ENCODE measurements at places on chromosomes 11 and 22.

DNA sequence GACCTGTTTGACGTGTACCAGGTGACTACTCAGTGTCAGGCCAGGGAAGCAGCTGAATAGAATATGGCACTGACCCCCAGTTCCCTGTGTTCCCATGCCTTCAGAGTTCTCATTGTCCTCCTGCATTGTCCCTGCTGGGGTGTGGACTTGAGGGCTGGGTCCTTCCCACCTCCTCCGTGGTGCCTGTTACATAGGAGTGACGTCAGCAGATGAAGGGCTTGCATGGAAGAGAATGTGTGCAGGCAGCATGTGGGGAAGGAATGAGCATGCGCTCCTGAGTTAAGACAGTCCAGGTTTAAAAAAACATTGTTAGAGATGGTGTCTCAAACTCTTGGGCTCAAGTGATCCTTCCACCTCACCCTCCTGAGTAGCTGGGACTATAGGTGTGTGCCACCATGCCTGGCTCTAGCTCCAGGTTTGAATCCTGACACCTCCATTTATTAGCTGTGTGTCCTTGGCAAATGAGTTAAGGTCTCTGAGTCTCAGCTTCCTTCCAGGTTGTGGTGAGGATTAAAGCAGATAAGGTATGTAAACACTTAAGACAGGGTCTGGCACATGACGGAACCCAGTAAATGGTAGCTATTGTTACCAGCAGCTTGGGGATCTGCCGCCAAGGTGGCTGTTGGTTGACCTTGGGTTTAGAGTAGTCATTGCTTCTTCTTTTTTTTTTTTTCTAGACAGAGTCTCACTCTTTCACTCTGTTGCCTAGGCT, 7.5 kb upstream of the SOX10 start:
- DNase-seq = no peak

- DNase-seq = no peak
Observed at GRCh38 chr11:86395061-86395551, 20.4 kb downstream of the CCDC81 start.

DNA sequence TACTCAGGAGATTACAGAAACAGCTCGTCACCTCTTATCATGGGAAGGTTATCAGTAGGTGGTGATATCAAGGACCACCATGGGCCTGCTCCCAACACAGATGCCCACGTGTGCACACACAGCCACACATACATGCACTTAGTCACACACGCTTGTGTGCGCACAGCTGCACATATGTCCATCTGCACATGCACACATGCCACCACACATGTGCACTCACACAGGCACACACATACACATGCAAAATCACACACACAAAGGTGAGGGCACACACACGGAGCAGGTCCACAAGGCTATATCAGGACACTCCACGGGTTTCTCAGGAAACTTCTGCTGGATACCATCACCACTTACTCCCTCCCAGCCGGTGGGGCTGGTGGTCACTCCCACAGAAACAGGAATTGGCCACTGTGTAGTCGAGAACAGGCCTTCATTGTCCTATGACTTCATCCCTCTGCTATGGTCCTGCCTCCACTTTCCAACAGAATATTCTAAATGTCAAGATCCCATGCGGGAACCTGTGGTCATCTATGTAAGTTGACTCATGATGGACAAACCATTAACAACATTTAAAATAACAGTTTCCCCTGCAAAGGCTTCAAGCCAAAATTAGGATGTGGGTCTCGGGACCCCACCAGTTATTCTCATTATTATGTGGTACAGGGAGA, 2.2 kb downstream of the C11orf24 start:
- DNase-seq = no peak

GRCh38 chr11:43806976-43807375, 73.7 kb upstream of the ALKBH3 start:
- DNase-seq = no peak

DNA sequence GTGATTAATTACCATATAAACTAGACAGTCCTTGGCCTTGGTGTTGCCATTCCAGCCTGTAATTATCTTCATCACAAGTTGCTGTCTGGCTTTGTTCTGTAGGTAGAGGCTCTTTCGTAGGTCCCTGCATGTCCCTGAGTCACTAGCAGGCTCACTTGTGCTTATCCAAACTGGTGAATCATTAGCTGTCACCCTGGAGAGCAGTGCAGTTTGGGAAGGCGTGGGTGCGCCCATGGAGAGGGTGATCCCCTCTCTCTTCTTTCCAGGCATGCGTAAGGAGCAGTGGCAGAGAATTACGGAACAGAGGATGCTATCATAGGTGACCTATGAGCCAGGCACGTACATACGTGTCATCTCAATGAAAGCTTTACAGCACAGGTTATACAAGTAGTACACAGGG, 11.0 kb upstream of the EHF start:
- no peak for DNase-seq

GRCh38 chr11:67607507-67607906, 771 bp downstream of the NDUFV1 start:
- no peak for DNase-seq

- no peak for DNase-seq
Observed at GRCh38 chr11:67665541-67666302, 8.7 kb downstream of the ALDH3B2 start.

- DNase-seq = no peak
Observed at GRCh38 chr22:48651981-48652538, 1175.6 kb downstream of the BRD1 start.

- DNase-seq = peak; percentile 85
Observed at GRCh38 chr11:109644152-109644551, 222.2 kb downstream of the C11orf87 start.

GRCh38 chr11:45341372-45341771, 55.2 kb upstream of the SYT13 start:
- no peak for DNase-seq

DNA sequence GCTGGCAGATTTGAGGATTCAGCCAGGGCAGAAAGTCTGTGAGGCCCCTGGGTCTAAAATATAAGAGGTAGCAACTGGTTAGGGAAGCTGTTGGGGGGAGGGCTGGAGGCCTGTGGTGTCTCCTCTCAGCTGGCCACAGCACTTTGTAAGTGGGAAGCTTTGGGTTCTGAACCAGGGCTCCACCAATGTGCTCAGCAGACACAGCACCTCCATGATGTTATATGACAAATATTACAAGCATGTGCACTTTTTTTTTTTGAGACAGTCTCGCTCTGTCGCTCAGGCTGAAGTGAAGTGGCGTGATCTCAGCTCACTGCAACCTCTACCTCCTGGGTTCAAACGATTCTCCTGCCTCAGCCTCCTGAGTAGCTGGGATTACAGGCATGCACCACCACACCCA, 8.0 kb downstream of the ARHGAP1 start:
- no peak for DNase-seq

GRCh38 chr11:113193016-113193415, 121.4 kb upstream of the TTC12 start:
- DNase-seq = no peak

GRCh38 chr11:60762851-60763691, 6.4 kb downstream of the MS4A15 start:
- DNase-seq = no peak

DNA sequence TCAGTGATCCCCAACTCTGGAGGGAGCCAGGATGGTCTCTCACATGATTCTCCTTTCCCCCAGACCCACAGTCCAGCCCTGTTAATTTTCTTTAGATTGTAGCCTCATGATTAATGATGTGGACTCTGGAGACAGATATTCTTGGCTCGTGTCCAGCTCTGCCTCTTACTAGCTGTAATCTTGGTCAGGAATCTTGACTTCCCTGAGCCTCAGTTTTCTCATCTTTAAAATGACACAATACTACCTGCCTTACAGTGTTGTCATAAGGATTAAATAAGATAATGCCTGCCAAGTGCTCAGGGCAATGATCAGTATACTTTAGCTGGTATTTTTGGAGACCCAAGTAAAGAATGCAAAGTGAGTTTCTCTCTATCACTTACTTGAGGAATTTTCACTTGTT, 60.0 kb downstream of the SPECC1L start:
- DNase-seq = no peak

- DNase-seq = no peak
Observed at GRCh38 chr22:36902143-36902926, 11.1 kb upstream of the CSF2RB start.

GRCh38 chr11:8610532-8611116, 16.6 kb upstream of the STK33 start:
- DNase-seq = no peak

GRCh38 chr22:23113847-23114720, 27.7 kb downstream of the RSPH14 start:
- DNase-seq = no peak

DNA sequence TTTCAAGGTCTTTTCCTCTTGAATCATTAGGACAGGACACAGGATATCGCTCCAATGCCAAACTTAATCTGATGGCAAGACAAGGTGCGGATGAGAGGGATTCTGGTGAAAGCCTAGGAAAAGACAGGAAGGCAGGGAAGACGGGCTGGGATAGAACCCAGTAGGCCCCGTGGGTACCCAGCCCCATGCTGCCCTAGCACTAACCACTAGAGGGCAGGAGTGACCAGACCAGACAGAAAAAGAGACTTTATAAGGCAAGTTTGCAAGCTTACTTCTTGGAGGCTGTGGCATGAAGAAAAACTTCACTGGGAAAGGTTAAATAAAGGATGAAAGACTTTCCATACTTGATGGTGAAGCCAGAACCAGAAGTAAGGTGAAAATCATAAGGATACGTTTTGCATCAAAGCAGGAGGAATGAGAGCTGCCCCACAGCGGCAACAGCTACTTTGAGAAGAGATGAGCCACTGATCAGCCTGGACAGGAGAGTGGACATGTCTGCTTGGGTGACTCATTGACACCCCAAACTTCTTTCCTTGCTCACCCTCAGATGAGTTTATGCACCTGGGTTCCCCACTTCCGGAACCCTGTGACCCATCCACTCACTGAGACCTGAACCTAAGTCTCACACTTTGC, 39.8 kb downstream of the SYN3 start:
- no peak for DNase-seq

GRCh38 chr11:11173316-11174025, 179.6 kb downstream of the CSNK2A3 start:
- DNase-seq = no peak

GRCh38 chr11:61869708-61870451, 21.5 kb downstream of the FADS3 start:
- no peak for DNase-seq

DNA sequence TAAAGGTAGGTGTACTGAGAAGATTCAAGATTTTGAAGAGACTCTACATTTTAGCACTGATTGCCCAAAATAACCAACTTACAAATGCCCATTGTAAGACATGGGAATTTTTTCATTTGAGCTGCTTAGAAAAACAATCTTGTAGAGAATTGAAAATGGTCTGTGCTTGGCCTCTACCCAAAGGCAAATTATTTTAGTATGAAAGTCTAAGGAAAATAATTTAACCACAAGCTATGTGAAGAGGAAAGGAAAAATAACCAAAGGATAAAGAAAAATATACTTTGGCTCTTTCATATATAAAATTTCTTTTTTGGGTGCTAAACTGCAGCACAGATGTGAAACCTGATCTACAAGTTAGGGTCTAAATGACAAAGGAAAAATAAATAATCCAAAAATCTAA, 54.9 kb downstream of the ME3 start:
- DNase-seq = no peak

- no peak for DNase-seq
Observed at GRCh38 chr11:64803846-64804345, 882 bp upstream of the MAP4K2 start.

DNA sequence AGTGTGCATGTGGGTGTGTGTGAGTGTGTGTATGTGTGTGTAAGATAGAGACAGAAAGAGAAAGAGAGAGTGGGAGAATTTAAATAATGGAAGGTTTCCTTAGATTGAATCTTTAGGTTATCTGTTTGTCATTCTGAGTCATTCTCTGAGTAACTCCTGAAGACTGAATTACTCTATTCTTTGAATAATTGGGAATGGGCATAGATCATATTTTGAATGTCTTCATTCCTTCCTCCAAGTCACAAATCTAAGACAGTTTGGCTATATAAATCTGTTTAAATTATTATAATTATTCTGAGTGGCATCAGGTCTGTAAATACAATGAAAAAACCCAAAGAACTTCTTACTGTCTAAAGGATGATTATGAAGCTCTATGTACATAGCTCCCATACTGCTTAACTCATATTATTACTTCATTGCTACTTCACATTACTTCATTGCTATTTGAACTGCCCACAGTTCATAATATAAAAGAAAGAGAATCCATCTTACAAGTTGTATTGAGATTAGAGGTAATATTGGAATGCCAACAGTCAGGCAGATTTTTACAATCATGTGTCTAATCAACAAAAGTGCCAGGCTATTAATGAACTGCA, 346.6 kb upstream of the CCDC179 start:
- no peak for DNase-seq

DNA sequence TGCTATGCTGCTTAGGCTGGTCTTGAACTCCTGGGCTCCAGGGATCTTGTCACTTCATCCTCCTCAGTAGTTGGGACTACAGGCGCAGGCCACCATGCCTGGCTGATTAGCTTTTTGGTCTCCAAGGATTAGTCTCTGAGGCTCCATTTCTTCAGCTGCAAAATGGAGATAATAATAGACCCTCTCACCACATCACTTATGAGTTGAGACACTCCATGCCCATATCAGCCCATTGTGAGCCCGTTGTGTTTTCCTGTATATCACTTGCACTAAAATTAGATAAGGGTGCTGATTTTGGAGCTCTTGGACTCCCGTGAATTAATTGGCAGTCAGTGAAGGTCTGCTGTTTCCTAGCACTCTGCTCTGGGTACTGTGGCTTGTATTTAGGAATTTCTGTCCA, 36.0 kb downstream of the DEPDC5 start:
- no peak for DNase-seq

DNA sequence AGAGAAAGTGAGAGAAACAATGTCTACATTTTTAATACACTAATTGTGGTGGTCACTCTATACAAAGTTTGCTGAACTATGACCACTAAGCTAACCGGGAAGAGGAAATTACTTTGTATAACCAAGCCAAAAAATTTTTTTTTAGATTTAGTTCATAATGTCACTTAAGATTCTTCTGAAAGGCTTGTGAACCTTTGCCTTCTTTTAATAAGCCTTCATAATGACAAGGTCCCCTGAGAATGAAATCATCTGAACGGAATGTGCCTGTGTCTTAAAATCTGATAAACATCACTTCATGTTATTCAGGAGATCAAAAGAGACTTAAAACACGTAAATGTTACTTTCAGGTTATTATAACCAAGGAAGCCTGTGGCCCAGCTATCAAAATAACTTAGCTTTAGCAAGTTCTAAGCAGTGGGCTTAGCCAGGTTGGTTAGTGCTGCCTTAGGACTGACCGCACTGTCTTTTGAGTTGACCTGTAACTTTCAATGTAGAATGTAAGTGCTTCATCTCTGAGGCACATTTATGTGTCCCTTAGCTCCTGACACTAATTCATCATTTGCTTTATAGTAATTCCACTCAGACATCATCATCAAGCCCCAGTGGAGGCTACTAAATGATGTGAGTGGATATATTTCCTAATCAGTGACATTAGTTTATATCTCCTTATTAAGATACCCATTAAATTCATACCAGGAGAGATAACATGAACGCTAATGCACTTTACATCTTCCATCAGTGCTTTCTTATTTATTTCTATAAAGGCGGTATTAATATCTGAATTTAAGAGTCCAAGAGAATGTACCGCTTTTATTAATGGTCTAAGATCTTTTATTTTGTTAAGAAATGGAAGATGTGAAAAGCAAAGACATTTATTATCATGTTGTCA, 122.5 kb downstream of the WNT11 start:
- no peak for DNase-seq

Measured in NCI-H2107 (cell line).